ENCODE measurements at places on chromosomes 5 and 9. TPM values are rescaled to one million over a fixed set of nuclear protein-coding genes. Genes with fewer than 3 reads are reported as not detected.

The GABRG2 gene
- not detected for total RNA-seq

The CTXN3 gene
- not detected for total RNA-seq

The PCDHB9 gene
- not detected for total RNA-seq

The CAAP1 gene
- total RNA-seq = 17.1 TPM

The IRF1 gene
- total RNA-seq = 121 TPM

The F12 gene
- total RNA-seq = 4.9 TPM

The EDIL3 gene
- total RNA-seq = not detected

Data from activated CD4-positive, alpha-beta T cell treated with anti-CD3 and anti-CD28 coated beads for 36 hours (primary cell).